ENCODE measurements at places on chromosomes 4 and X.

DNA sequence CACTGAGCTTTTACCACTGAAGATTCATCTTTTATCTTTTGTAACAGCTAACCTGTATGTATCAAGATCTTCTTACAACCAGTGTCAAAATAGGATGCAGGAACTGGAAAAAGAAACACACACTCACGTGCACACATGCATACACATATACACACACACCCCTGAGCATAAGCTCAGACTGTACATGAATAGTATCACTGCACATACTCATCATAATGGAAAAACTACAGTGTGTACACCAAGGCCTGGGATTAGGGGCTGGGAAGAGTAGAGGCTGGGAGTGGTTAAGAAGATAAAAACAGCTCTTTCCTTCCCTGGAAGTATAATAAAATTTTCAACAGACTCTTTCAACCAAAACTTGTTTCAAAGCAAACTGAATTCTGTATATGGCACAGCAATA is 73.4 kb downstream of the RELL1 start:
- DNase-seq: no peak

GRCh38 chrX:65744965-65745364 is 77.5 kb downstream of the MSN start:
- no peak for DNase-seq

- no peak for DNase-seq
These were observed 77.1 kb upstream of the UCP1 start for GRCh38 chr4:140645614-140646412.

GRCh38 chr4:26238778-26239679 is 81.8 kb upstream of the RBPJ start:
- DNase-seq: no peak

Data from BE2C (cell line).